ENCODE measurements at places on chromosomes 12 and 14.

- DNase-seq = no peak
These were observed 44.4 kb downstream of the EVL start for GRCh38 chr14:100109594-100109955.

GRCh38 chr12:76967181-76967885 is 88.5 kb upstream of the CSRP2 start:
- DNase-seq = no peak

- no peak for DNase-seq
These were observed 57.6 kb downstream of the ACADS start for GRCh38 chr12:120783197-120783596.

GRCh38 chr12:41835556-41835955 is 309.1 kb downstream of the GXYLT1 start:
- no peak for DNase-seq

DNA sequence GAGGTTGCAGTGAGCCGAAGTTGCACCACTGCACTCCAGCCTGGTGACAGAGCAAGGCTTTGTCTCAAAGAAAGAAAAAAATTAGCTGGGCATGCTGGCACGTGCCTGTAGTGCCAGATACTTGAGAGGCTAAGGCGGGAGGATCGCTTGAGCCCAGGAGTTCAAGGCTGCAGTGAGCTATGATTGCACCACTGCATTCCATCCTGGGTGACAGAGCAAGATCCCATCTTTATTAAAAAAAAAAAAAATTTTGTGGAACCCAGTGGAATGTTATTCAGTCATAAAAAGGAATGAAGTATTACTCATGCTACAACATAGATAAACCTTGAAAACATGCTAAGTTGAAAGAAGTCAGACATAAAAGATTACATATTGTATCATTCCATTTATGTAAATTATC is 8.3 kb upstream of the ERBB3 start:
- DNase-seq = no peak

DNA sequence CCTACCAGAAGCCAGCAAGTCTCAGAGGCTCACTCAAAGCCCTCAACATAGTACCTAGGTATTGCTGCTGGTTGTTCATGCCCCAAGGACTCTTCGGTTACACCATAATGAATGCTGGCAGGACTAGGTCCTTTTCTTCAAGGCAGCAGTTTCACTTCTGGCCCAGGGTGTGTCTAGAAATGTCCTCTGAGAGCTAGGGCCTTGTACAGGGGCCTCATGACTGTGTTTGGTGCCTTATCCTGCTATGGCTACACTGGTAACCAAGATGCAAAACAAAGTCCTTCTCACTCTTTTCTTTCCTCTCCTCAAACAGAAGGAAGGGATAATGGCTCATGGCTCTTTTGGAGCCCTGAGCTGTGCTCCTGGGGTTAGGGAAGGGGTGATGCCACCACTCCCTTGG is 15.2 kb upstream of the PTPRO start:
- no peak for DNase-seq

- no peak for DNase-seq
These were observed 19.9 kb downstream of the CDKN1B start for GRCh38 chr12:12736759-12737676.

GRCh38 chr12:43289426-43289801 is 262.6 kb downstream of the ADAMTS20 start:
- no peak for DNase-seq

- no peak for DNase-seq
These were observed 8.5 kb upstream of the MYL6B start for GRCh38 chr12:56143870-56144269.

GRCh38 chr14:96895658-96896271 is 98.6 kb downstream of the VRK1 start:
- no peak for DNase-seq

- no peak for DNase-seq
These were observed 37.6 kb downstream of the FERMT2 start for GRCh38 chr14:52913271-52913670.

DNA sequence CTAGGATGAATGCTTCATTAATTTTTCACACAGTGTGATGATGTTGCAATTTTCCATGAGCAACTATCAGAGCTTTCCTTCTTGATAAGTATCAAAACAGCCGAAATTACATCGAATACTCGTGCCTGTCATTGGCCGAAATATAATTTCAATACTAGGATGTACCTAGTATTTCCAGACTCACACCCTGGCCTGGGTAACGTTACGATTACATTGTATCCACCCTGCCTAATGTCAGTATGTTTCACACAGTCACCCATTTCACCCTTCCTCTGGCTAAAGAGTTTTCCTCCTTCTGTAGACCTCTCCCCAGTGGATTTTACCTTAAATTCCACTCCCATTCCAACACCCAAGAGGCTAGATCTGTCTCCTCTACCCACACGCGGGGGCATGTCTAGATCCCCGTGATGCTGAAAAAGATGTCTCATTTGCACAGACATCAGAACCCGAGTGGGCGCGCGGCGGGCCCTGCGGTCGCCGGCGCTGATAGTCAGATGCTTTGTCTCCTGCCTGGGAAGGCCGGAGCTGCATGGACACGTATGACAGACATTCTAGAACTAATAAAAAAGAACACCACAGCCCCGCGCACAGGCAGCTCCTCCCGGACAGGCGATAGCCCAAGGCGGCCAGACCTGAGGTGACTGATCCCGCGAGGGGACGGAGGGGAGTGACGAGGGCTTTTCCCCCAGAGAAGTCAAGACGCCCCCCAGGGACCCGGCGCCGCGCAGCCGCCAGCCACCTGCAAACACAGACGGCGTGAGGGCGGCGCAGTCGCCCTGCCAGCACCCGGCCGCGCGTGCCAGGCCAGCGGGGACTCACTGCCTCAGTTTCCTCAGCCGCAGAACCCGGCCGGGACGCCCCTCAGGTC is 723 bp downstream of the KIF21A start:
- peak; percentile 73 for DNase-seq

- no peak for DNase-seq
These were observed 121.7 kb downstream of the RALGAPA1 start for GRCh38 chr14:35687335-35687939.

- no peak for DNase-seq
These were observed 1.1 kb downstream of the CLMN start for GRCh38 chr14:95318399-95319311.

- no peak for DNase-seq
These were observed 2.3 kb downstream of the HIP1R start for GRCh38 chr12:122837306-122838265.

- DNase-seq = peak; percentile 76
These were observed 73.0 kb downstream of the CIT start for GRCh38 chr12:119804011-119804641.

DNA sequence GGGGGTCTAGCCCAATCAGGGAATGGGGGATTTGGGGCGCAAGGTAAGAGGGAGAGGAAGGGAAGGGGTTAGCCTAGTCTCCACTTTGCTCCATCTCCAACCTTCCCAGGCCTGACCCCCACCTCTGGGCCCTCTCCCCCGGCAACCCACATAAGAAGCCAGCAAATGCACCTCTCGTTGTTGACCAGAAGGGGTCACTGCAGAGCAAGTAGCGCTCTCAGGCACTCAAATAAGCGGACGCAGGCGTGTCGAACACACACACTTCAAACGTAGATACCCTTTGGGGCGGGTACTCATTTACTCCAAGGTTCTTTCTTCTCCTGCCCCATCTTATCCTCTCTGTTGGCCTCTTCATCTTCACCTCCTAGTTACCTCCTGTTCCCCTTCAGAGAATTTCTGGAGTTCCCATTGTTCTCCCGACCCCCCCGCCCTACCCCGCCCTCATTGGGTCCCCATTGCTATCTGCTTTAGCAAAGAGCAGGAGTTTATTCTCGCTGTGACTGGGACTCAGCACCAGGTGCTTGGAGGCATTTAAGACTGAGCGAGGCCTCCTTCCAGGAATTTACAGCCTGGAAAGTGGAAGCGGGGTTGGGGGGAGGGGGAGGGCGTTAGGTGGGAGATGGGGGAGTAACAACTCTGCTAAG is 1.5 kb upstream of the SRRM4 start:
- peak; percentile 5 for DNase-seq

- no peak for DNase-seq
These were observed 600.8 kb downstream of the TRHDE start for GRCh38 chr12:72872996-72873395.

Data from nucleus accumbens (tissue), 56 donors.